ENCODE measurements at places on chromosomes 12 and 14. TPM values are rescaled to one million over a fixed set of nuclear protein-coding genes. Genes with fewer than 3 reads are reported as not detected.

The GLIPR1L2 gene
- total RNA-seq: 1.4 TPM

GRCh38 chr14:35678403-35679028, 130.6 kb downstream of the RALGAPA1 start:
- DNase-seq: no peak

- DNase-seq: no peak
Measured at GRCh38 chr14:24612196-24612595, 2.7 kb upstream of the GZMH start.

DNA sequence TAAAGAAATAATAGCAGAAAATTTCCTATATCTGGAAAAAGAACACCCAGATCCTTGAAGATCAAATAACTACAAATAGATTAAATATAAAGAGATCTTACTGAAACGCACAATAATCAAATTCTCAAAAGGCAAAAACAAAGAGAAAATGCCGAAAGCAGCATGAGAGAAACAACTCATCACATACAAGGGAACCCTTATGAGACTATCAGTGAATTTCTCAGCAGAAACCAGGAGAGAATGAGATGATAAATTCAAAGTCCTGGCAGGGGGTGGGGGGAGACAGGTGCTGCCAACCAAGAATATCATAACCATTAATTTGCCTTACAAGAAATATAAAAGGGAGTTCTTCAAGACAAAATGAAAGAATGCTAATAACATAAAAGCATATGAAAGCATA, 73.7 kb downstream of the CEP128 start:
- DNase-seq: no peak

GRCh38 chr14:90853116-90853515, 36.9 kb upstream of the TTC7B start:
- DNase-seq: no peak

All from heart right ventricle (tissue), 16 donors.